ENCODE measurements at places on chromosomes 13 and 19. TPM values are rescaled to one million over a fixed set of nuclear protein-coding genes. Genes with fewer than 3 reads are reported as not detected.

The ERICH6B gene
- total RNA-seq, result not detected

The LRRC63 gene
- total RNA-seq, result not detected

The DIAPH3 gene
- total RNA-seq, result 38.5 TPM

The ABCC4 gene
- total RNA-seq, result 24.1 TPM

The KPTN gene
- total RNA-seq, result 14.1 TPM

The FTL gene
- total RNA-seq, result 3,657 TPM

The ARGLU1 gene
- total RNA-seq, result 32.5 TPM

The SMG9 gene
- total RNA-seq, result 37.0 TPM

DNA sequence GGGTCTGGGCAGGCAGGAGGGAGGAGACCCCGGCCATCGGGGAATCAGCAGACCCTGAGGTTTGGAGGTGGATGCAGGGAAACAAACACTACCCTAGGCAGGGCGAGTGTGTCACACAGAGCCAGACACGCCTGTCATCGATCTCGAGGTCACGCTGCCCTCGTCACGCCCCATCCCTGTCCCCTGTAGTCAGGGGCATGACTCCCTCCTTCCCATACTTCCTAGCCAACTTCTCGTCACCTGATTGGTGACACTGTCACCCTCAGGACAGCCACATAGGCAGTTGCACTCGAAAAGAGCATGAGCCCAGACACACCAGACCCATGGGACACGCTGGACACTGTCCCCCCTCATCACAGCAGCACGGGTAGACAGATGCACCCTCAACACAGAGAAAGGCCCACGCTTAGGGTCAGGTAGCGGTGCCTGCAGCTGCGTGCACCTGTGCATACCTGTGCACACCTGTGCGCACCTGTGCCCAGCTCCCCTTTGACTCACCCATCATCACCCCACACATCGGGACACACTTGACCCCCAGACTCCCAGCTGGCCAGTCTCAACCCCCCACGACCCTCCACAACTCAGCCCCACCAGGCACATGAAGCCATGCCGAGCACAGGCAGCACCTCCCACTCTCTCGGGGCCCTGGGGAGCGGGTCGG, 11.9 kb downstream of the CILP2 start:
- no peak for DNase-seq

- DNase-seq, result peak; percentile 40
Measured at GRCh38 chr19:48121909-48122371, 11.3 kb upstream of the PLA2G4C start.

DNA sequence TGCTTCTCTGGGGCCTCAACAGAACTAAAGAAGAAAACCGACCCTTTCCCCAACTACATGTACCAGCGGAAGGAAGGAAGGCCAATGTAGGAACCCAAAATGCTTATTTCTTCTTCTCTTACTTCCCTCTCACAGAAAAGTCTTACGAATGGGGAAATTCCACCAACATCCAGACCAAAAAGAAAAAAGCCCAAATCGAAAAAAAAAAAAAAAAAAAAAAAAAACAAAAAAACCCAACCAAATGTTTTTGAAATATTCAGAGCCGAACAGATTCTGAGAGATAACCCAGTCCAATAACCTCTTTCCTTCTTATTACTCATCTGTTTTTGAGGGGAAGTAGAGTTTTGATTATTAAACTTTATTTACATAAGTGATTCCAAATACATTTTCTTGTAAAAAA, 3.9 kb downstream of the PPM1N start:
- DNase-seq, result no peak

DNA sequence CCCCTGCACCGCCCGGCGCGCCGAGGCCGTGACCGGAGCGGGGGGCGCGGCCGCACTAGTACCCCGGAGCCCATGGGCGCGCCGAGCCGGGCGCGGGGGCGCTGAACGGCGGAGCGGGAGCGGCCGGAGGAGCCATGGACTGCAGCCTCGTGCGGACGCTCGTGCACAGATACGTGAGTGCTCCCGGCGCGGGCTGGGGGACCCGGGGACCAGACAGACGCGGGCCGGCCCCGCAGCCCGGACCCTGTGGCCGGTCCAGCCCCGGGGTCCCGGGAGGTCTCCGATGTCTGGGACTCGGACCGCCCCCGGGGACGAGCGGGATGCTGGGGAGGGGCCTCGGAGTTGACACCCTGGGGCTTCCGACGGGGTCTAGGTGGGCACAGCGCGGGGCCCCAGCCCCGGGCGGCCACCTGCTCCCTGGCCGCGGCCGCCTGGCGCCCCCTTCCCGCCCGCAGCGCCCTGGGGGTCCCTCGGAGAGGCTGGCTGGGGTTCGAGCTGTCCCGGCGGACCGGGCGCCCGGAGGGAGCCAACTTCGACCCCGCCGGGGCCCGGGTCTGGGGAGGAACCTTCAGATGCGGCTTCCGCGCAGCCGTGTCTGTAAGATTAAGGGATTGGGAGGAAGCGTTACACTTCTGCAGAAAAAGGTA, 568 bp downstream of the ATP11A start:
- no peak for DNase-seq

GRCh38 chr13:95707442-95708390, 30.8 kb downstream of the DNAJC3 start:
- no peak for DNase-seq

- DNase-seq, result no peak
Measured at GRCh38 chr13:35379663-35380062, 96.8 kb downstream of the MAB21L1 start.

GRCh38 chr13:114161644-114162532, 17.2 kb upstream of the CFAP97D2 start:
- DNase-seq, result no peak

GRCh38 chr13:23469951-23470421, 36.5 kb upstream of the SACS start:
- DNase-seq, result peak; percentile 91

GRCh38 chr19:1961000-1961883, 20.3 kb downstream of the CSNK1G2 start:
- no peak for DNase-seq

- peak; percentile 99 for DNase-seq
Measured at GRCh38 chr13:52652196-52652979, at the start of gene SUGT1. SUGT1 (plus strand) TSS chr13:52652836; CDS start chr13:52652921, 85 bp downstream.

GRCh38 chr19:19077103-19077502, 13.3 kb downstream of the SLC25A42 start:
- no peak for DNase-seq

DNA sequence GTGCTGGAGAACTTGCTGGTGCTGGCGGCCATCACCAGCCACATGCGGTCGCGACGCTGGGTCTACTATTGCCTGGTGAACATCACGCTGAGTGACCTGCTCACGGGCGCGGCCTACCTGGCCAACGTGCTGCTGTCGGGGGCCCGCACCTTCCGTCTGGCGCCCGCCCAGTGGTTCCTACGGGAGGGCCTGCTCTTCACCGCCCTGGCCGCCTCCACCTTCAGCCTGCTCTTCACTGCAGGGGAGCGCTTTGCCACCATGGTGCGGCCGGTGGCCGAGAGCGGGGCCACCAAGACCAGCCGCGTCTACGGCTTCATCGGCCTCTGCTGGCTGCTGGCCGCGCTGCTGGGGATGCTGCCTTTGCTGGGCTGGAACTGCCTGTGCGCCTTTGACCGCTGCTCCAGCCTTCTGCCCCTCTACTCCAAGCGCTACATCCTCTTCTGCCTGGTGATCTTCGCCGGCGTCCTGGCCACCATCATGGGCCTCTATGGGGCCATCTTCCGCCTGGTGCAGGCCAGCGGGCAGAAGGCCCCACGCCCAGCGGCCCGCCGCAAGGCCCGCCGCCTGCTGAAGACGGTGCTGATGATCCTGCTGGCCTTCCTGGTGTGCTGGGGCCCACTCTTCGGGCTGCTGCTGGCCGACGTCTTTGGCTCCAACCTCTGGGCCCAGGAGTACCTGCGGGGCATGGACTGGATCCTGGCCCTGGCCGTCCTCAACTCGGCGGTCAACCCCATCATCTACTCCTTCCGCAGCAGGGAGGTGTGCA, 587 bp downstream of the S1PR4 start:
- no peak for DNase-seq

DNA sequence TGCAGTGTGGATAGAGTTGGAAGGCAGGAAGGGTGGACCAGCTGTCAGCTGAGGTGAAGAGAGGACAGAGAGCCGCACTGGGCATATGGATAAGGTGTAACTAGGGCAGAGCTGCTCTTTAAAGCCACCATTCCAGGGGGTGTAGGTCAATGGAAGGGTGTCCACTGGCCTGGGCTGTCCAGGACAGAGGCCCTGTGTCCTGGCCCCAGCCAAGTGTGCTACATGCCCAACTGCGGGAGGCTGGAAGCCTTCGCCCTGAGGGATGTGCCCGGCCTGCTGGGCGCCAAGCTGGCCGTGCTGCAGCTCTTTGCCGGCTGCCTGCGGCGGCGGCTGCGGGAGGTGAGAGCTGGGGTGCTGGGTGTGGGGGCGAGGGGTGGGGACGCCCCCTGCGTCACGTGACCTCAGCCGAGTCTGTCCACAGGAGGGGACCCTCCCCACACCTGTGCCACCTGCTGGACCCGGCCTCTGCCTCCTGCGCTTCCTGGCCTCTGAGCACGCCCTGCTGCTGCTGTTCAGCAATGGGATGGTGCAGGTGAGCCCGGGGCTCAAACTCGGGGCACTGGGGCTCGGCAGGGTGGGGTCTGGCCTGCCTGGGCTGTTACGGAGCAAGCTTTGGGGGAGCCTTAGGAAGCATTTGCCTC, 9.8 kb downstream of the PLK5 start:
- DNase-seq, result no peak

- DNase-seq, result no peak
Measured at GRCh38 chr13:100409132-100409531, 179.5 kb downstream of the GGACT start.

DNA sequence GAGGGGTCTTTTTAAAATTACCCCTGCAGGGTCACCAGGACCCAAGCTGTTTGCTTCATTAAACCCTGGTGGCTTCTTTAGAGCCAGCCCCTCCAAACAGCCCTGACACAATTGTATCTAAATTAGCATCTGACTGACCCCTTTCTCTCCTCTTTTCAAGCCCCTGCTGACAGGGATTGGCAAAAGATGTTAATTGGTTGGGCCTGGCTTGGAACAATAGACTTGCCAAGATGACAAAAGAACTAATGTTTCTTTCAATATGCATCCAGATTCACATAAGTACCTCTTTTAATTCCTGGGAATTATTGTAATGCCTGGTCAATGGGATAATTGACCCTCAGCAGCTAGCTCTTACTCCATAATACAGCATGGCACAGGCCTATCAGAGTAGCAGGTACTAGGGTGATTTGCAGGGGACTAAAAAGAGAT, 140.8 kb downstream of the SHISA2 start:
- no peak for DNase-seq

DNA sequence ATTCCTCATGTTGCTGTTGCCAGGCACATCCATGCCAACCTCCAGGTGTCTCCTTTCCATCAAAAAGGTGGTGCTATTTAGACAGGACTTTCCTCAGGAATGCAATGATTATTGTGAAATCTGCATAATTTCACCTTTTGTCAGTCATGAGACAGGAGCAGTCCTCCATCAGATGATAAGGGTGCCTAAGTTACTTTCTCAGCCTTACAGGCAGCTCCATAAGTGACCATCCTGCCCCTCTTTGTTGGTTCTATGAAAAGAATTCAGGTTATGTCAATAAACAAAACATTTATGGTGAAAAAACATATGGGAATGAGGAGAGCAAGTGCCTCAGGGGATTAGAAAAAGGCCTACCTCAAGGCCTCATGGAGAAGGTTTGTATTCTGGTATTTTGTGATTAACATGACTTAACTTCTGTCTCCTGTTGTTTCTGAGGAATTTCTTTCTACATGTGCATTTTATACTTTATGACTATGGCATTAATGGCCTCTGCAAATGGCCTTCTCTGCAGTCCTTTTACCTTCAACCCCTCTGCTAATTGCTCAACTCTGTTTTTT, 110.3 kb upstream of the DIAPH3 start:
- DNase-seq, result no peak

- DNase-seq, result no peak
Measured at GRCh38 chr19:18924684-18925213, 5.2 kb downstream of the DDX49 start.

DNA sequence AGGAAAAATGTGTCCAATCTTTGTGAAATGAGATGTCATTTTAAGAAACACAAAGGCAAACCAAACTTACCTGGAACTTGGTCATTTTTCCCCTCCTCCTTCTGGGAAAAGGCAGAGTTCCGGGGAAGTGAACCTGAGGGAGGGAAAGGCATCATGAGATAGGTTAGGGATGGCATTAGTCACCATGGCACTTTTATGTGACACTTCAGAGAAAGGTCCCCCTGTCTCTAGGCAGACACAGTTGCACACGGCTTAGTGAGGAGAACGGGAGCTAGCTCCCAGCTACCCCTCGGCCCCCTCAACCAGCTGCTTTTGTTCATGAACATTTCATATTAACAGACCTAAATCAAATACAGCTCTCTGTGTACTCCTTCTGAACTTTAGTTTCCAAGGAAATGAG, 1.5 kb downstream of the ZNF235 start:
- DNase-seq, result no peak

DNA sequence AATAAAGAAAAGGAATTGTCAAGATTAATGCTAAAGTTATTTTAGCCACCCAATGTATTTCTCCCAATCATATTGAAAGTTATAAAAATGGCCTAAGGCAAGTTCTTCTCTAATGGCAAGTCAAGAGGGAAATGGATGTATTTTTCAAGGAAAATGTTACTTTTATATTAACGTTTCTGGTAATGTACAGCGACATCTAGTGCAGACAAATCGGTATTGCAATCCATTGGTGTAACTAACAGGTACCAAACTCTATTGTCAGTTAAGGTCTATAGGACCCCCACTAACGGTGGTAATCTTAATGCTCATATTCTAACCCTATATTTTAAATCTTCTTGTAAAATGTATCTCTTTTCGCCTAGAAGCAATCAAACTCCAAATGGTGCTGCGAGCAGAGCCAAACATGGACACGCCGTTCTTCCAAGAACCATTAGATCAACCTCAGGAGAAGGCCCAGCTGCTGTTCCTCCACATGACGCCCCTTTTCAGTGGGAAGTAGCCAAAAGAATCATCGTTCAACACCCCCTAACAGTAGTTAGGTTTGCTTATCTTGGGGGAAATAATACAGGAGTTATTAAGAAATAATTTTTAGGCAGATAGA, 98.5 kb upstream of the PABPC3 start:
- DNase-seq, result peak; percentile 26

DNA sequence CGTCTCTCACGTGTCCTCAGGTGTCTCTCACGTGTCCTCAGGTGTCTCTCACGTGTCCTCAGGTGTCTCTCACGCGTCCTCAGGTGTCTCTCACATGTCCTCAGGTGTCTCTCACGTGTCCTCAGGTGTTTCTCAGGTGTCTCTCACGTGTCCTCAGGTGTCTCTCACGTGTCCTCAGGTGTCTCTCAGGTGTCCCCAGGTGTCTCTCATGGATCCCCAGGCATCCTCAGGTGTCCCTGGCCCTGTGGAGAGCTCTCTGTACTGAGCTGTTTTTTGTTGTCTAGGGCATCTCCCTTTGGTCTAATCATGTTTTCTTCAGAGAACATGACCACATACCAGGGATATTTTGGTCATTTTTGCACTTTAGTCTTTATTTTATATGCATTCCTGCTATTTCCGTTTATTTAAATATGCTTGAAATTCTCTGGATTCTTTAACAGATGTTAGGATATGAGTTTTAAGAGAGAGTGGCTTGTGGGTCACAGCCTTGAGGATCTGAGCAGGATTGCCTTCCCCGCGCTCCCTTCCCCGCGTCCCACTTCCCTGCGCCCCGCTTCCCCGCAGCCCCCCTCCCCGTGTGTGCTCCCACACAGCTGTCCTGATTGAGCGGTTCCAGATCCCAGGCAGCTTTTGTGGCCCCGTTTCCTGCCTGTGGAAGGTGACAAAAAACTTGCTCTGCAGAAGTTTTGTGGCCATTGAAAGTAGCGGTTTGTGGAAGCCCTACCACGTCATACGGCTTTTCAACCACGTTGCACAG, 31.9 kb downstream of the ATP4B start:
- peak; percentile 65 for DNase-seq
